ENCODE measurements at places on chromosomes 1 and 21.
A peak's percentile ranks its signal among the peaks of the same experiment; 100 is the strongest.

DNA sequence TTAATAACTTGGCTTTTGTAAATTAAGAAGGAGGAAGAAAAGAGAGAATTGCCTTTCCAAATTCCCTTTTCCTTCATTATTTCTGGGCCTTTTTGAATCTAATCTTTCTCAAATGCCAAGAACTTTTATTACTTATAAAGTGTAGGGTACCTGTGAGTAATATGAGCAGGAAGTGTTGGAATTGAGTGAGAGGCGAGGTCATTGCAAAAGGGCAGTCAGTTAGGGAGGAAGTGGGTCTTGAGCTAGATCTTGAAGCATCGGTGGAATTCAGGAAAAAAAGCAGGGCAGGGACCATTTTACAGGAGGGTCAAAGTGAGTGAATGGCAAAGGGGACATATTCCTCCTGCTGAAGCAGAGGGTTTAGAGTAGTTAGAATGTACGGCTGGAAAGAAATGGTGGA, 23.4 kb downstream of the DDI2 start:
- no peak for DNase-seq

GRCh38 chr1:76238094-76238628, 163.6 kb downstream of the ST6GALNAC3 start:
- no peak for DNase-seq

DNA sequence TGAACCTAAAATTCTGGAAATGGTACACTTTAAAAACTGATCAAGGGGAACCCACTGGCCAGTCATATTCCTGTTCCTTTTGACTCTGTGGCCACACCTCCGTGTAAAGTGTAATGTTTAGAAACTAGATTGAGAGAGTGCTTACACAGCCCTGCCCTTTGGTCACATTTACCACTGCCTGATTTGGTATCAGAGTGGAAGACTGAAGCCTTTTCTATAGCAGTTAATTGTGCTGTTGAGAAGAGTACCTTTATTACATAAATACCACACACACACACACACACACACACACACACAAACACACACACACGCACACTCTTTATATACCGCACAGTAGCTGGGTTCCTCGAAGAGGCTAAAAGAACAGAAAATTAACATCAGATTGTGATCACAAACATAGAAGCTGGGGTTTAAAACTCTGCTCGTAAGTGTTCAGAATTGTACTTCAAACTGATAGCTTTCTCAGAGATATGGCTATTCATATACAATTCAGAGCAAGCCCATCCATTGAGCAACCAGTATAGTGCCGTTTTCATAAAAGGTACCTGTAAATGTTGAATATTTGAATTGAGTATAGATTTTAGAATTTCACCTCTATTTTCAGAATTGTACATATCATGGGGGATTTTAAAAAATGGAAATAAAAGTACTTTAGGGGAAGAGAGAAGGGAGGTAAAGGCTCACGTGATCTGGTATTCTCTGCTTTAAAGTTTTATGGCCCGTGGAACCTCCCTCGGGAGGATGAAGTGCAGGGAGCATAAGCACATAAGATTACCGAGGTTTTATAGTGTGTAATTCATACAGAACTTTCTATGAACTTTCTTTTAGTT, 37.5 kb downstream of the CAMTA1 start:
- DNase-seq: no peak

DNA sequence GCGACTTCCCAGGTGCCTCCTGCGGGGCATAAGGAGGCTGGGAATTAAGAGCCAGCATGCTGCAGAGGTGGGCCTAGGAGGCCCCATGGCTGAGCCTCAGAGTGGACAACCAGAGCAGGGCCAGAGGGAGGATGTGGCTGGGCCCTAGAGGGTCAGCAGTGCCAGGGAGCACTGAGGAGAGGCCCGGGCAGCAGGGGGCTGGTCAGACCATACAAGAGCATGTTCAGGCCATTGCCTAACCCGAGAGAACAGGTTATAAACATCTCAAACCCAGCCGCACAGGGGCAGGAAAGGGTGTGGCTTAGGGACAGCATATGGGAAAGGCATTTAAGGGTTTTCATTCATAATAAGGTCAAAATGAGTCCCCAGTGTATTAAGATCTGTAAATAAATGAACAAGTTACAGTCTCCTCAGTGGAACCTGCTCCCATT, 51.1 kb downstream of the IER5 start:
- no peak for DNase-seq

DNA sequence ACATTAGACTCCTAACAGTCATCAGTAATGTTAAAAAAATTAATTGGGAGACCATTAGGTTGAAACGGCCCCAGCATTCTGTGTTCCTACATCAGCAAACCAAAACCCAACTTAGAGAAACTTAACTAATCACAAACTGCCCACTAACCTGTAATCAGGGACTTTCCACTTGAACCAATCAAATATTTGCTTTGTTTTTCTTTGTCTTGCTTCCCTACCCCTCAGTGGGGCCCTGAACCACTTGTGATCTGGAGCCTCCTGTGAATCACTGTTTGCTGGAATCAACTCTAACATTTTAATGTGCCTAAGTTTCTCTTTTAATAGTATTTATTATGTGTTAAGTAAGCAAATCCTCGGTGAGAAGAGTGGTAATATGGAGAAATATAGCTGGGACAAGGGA, 64.0 kb downstream of the ABCA4 start:
- no peak for DNase-seq

GRCh38 chr1:224615861-224616755, at the start of gene CNIH3:
Gene CNIH3 (plus strand): TSS chr1:224616317. CDS start chr1:224617175, 858 bp downstream.
- no peak for DNase-seq

- no peak for DNase-seq
Observed at GRCh38 chr1:215842905-215843304, 275.8 kb downstream of the KCTD3 start.

GRCh38 chr1:8584316-8584715, 233.1 kb downstream of the RERE start:
- DNase-seq: no peak

- no peak for DNase-seq
Observed at GRCh38 chr21:35051287-35051818, 2.3 kb upstream of the RUNX1 start.

DNA sequence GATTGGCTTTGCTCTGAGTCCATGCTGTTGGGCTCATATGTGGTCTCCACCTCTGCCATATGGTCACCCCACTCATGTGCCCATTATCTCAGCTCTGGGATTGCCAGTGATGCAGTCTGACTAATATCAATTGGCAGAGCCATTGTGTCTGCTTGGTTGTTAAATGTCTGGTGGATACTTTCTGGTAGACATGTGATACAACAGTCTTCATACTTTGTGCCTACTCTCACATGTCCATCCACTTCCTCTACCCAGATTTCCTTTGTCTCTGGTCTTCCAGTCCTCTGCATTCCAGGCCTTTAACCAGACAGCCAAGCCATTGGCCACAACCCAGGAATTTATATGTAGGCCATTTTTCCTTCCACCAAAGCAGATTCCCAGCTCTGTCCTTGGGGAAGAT, 30.8 kb upstream of the DIPK1A start:
- no peak for DNase-seq

- DNase-seq: peak; percentile 52
Observed at GRCh38 chr1:166975361-166976129, at the start of gene ILDR2. Gene ILDR2 (minus strand): TSS chr1:166975540. CDS start chr1:166975268, 272 bp downstream.

GRCh38 chr1:161185282-161185682, 8.0 kb upstream of the B4GALT3 start:
- peak; percentile 75 for DNase-seq

DNA sequence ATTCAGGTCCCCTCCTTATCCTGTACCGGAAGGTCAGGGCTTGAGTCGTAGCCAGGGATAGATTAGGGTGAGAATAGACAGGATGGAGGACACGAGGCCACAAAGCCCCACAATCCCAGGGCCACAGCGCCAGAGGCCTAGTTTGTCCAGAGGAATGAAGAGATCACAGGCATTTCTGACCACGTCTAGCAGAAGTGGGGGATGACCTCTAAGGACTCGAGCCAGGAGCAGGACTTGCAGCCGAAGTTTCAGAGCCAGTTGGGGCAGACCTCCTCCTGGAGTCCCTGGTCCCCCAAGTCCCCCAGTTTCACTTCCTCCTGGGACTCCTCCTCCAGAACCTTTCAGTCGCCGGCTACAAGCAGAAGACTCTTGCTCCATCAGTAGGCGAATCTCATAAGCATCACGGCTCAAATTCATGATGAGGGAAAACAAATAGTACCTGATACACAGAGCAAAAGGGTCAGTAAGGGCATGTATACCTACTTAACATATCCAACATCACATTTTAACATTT, 2.3 kb upstream of the ITGA10 start:
- DNase-seq: no peak

DNA sequence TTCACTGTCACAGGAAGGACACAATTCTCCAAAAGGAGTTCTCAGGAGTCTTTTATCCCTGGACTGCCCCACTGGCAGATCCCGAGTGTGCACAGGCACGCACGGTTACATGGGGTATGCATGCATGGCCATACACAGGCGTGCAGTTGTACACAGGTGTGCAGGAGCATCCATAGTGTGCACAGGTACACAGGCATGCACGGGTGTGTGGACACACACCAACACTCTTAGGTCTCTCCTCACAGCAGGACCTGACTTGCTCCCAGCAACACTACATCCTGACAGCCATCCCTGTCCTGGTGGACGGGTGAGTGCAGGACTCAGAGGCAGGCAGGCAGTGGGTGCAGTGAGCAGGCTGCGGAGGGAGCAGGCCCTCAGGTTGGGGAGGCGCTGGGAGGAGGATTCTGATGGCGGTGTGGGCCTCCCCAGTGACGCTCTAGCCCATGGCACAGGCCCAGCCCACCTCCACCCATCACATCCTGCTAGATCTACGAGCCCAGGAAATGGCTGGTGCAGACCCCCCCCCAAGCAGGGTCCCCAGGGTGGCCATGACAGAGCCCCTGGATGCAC, 28.4 kb downstream of the SLC19A1 start:
- DNase-seq: no peak

GRCh38 chr1:236067854-236068454, 3.1 kb upstream of the NID1 start:
- no peak for DNase-seq

GRCh38 chr1:109739738-109740614, 862 bp downstream of the GSTM3 start:
- DNase-seq: peak; percentile 49
